ENCODE measurements at places on chromosomes 1 and 21.
A peak's percentile ranks its signal among the peaks of the same experiment; 100 is the strongest.

- DNase-seq: no peak
These were observed 190.1 kb downstream of the HIVEP3 start for GRCh38 chr1:41728403-41729202.

DNA sequence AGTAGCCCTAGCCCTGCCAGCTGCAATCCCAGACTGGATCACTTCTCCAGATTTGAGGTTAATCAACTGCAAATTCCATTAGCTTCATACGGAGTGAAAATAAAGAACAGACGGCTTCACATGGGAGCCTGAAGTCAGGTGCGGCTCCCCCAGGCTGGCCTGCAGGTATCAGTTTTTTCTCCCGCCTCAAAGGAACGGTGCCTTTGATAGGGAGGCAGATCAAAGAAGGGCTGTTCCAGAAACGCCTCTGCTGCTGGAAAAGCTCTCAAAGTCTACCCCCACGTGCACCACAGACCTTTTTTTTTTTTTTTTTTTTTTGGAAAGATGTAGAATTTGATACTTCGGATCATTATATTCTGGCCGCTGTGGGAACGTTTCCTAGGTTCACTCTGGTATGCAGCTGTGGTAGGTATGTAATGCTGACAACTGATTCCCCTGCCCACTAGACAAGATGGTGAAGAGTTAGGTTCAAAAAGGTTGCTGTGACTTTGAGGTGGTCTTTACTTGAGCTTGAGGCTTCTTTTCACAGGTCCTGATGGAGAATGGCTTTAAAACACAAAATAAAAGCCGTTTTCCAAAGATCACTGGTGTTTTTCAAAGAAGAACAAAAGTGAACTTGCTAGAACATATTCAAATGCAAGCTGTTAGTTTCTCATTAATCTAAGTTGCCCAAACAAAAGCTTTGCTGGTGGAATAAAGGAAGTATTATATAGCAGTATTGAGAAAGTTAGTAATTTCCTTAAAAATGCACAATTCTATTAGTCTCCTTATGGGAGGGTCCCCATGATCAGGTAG is 189.0 kb upstream of the NFIA start:
- no peak for DNase-seq

DNA sequence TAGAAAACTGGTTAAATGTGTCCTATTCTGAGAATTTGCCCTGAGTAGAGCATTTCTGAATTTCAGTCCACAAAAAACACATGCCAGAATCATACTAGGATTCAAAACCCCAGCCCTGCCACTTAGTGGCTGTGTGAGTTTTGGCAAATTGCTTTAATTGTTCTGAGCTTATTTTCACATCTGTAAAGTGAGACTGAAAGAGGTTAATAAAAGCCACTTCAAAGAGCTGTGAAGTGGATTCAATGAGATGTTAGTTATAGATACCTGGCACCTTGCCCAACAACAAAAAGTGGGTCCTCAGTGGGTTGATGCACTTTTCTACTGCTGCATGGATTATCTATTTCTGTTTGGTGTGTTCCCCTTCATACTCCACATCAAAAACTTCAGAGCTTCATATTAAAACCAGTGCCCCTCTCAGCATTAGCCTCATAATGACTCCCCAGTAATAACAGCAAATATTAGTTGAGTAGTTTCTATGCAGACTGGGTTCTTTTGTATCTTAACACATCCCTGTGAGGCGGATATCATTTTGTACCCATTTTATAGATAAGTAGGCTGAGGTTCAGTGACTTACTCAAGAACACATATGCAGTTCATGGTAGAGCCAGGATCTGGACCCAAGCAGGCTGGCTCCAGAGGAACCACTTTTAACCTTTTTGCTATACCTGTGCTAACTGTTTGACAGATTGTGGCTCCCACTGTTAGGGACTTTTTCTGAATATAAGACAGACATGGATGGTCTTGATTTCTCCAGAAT is 14.2 kb upstream of the ADORA3 start:
- DNase-seq: no peak

DNA sequence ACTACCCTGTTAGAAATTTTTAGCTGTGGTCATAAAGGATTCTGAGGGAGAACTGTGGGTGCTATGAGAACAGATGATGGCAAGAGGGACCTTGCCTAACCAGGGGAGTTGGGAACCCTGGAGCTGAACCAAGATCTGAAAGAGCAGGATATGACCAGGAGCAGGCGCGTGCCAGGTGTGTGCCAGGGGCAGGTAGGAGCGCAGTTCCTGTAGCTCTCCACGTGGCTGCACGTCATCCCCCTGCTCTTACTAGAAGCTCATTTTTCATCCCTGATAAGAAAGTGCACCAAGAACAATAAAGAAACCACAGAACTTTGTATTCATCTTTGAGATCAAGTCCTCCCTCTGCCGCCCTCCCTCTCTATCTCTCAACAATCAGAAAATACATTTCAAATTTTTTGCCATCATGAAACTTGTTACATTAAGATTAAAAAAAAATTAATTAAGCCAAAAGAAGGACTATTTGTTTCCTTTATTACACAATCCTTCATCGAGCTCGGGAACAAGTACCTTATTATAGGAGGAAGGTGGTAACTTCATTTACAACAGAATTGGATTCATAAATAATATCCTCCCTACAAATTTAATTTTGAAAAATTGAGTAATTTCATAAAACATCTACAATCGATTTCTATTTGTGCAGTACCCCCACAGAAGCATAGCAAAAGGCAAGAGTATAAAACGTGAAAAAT is 78.5 kb downstream of the SLC35F3 start:
- DNase-seq: no peak

DNA sequence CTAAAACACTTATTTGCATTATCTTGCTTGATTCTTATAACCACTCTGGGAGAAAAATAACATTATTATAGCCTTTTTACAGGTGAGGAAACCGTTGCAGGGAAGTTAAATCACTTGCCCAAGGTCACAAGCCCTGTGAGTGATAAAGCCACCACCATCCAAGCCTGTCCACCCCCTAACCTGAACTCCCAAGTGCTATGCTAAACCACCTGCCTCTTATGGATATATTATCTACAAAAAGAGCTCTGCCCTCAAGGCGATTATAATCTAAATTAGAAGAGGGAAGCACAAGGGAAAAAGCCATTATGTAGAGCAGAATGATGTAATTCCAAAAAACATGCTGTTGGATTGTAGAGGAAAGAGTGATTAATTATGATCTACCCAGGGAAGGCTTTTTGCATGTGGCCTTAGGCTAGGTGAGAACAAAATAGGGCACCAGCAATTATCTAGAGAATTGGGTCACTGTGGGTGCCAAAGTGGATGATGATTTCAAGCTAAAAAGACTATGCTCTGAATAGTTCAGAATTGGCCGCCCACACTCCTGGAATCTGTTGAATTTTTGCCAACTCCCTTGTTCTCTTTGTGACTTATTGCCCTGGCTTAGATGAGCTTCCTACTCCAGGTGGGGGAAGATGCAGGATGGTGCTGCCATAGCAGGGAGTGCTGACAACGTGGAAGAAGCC is 205.3 kb downstream of the FGGY start:
- no peak for DNase-seq

- no peak for DNase-seq
These were observed 27.1 kb upstream of the DISP1 start for GRCh38 chr1:222787729-222788128.

- no peak for DNase-seq
These were observed 47.4 kb upstream of the USP25 start for GRCh38 chr21:15682186-15682895.

- no peak for DNase-seq
These were observed 8.5 kb downstream of the IL23R start for GRCh38 chr1:67174716-67175284.

DNA sequence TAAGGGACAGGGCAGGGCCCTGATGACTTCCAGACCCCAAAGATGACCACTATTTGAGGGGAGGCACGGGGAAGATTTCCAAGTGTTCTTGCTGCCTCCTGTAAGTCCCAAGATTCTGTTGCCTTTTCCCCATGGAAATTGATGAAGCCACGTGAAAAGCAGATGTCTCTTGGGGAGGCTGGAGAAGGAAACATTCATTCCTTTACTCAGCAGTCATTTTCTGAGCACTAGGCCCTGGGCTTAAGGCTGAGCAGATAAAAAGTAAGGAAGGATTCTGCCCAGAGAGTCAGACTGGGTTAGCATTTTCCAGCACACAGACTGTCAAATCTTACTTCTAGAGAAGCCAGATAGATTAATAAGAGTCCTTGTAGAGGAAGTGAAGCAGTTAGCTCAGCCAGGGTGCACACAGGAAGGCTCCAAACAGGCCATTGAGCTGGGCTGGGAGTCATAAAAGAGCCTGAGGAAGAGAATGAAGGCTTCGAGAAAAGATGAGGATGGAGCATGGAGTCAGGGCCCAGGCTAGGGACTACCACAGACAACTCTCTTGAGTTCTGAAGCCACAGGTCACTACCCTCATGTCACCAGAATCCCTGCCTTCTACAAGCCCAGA is 10.1 kb downstream of the EXTL1 start:
- no peak for DNase-seq

GRCh38 chr1:179126338-179127060 is 44.6 kb downstream of the TOR3A start:
- DNase-seq: no peak

DNA sequence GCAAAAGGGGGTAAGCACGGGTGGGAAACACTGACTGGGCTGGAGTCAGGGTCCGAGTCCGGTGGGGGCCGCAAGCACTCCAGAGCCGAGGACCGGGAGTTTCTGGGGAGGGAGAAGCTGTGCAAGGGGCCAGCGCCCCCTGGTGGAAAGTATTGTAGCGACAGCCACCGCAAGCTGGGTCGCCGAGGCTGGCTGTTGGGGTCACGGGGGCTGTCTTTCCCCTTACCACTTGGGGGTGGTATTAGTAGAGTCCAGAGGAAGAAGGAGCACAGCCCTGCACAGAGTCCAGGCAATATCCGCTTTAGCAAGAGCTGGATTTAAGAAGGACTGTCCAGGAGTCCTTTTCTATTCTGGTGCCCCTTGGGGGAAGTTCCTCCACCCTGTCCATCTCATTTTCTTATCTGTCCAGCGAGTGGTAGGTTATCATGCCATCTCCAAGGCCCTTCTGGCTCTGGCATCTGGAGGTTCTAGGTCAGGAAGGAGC is 17.9 kb upstream of the ETV3 start:
- DNase-seq: peak; percentile 57
